ENCODE measurements at places on chromosomes 7 and 10.
A peak's percentile ranks its signal among the peaks of the same experiment; 100 is the strongest.

GRCh38 chr7:84368122-84368521, 173.5 kb upstream of the SEMA3A start:
- no peak for DNase-seq

- DNase-seq: no peak
Measured at GRCh38 chr7:124399941-124400340, 365.7 kb downstream of the GPR37 start.

DNA sequence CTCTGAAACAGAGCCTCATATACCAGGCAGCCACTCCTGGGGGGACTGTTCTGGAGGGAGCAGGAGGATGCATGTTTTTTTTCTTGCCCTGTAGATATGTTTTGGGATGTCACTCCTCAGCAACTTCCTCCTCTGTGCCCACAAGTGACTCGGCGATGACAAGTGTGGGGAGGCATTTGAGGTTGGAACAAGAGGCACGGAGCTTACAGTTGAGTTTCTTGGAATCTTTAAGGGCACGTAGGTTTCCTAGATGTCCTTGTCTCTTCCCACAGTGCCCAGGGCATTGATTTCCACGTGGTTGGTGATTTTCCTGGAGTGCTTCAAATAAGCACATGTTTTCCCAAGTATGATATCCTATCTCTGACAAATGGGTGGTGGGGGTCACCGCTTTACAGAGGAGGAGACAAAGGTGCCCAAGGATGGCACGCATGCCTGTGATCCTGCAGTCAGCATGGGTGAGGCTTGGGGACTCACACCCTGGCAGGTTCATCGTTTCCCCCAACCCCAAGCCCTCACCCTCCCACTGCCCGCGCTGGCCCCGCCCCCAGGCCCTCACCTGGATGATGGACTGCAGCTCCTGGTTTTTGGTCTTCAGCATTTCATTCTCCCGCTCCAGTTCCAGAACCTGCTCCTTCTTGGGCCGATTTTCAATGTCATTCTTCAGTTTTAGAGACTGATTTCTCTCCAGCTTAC, 95.2 kb upstream of the GNA12 start:
- no peak for DNase-seq

- DNase-seq: no peak
Measured at GRCh38 chr7:151711906-151712809, 164.8 kb downstream of the PRKAG2 start.

GRCh38 chr7:5143935-5144903, 45.8 kb upstream of the WIPI2 start:
- DNase-seq: peak; percentile 13

DNA sequence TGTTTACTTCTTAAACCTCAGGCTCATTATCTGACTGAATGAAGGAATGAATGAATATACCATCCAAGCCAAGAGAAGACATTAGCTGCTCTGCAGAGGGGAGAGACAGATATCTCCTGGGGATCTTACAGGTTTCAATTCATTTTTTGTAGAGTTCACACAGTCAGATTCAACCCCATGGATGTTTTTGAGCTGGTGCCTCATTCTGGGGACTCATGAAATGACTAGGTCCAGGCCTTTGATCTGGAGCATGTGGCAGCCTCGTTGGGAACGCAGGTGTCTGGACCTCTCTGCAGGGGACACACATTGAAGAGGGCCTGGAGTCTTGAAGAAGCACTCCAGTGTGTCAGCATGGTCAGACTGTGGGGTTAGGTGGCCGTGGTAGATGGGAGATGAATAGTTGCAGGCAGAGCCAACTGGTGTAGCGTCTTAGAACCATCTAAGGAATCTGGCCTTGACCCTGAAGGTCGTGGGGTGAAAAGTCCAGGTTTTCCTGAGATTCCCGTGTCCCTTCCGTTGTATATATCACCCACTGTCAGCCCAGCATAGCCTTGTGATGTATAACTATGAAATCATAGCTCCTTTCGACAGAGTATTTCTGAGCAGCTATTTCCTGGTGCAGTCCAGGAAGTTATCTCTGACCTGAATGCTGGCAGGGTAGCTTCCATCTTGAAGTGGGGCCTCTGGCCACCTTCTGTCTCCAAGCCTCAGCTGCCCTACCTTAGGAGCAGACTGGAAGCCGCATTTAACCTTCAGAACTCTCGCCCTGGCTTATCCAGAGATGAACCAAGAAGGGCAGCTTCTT, 22.3 kb downstream of the BTBD16 start:
- DNase-seq: no peak

DNA sequence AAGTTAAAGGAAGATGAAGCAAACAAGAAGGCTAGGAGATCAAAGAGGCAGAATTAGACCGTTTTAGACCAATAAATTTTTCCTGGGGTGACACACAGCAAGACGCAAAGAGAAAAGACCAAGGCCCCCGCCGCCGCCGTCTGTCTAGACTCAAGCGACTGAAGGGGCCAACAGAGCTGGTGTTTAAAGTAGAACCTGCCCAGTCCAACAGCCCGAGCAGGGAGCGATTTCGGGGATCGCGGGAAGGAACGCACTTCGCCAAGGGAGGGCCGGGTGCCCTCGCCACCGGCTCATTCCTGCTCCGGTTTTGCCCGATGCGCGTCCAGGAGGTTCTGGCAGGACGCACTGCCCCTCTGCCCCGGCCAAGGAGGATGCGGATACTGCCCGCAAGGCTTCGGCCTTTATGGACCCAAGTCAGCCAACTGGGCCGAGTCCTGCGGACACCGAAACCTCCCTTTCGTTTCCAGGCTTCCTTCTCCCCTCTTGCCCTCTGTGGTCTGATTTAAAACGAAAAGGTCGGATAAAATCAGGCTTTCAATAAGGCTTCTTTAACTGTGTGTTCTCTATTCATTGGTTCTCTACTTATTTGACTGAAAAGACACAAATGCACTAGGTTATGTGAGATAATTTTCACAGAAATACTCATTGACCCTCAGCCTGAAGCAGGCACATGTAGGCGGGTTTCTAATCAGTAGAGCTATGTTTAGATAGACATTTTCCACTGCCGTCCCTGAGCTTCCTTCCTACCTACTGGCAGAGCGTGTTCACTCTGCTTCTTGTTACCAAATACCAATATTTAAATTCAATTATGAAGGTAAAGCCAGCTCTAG, 2.2 kb upstream of the HOXA7 start:
- DNase-seq: no peak

DNA sequence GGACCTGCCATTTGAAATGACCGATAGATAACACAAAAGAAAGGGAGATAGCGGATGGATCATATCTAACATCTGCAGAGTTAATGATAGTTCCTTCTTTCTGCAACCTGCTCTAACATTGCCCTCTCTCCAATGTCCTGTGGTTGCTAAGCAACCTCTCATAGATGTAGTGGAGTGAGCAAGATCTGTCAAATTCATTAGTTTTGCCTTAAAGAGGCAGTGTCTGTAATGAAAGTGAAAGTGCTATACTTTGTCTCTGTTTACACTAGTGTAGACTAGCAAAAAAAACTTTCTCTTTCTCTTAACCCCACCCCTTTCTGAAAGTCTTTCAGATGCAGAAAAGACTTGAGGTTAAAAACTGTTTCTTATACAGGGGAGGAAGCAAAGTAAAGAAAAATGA, 1196.9 kb downstream of the SORCS3 start:
- no peak for DNase-seq

DNA sequence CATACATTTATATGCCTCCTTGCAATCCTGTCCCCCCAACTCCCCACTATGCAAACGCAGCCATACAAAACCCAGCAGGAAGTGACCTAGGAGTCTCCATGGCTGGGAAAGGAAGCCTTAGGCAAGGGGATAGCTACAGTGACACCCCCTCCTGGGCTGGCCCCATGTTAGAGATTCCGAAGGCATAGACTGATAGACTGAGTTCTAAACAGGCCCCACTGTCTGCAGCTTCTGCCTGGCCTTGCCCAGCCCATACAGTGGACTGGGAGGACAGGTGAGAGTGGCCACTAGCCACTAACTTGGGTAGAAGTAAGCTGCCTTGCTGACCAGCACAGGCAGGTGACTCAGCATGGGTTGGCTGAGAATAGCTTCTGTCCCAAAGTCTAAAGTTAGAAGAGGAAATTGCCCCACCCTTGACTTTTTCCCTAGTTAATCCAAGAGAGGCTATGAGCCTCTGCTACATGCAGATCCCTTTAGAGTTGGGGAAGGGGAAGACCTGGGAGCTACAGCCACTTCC, 106.3 kb downstream of the C10orf105 start:
- DNase-seq: no peak

DNA sequence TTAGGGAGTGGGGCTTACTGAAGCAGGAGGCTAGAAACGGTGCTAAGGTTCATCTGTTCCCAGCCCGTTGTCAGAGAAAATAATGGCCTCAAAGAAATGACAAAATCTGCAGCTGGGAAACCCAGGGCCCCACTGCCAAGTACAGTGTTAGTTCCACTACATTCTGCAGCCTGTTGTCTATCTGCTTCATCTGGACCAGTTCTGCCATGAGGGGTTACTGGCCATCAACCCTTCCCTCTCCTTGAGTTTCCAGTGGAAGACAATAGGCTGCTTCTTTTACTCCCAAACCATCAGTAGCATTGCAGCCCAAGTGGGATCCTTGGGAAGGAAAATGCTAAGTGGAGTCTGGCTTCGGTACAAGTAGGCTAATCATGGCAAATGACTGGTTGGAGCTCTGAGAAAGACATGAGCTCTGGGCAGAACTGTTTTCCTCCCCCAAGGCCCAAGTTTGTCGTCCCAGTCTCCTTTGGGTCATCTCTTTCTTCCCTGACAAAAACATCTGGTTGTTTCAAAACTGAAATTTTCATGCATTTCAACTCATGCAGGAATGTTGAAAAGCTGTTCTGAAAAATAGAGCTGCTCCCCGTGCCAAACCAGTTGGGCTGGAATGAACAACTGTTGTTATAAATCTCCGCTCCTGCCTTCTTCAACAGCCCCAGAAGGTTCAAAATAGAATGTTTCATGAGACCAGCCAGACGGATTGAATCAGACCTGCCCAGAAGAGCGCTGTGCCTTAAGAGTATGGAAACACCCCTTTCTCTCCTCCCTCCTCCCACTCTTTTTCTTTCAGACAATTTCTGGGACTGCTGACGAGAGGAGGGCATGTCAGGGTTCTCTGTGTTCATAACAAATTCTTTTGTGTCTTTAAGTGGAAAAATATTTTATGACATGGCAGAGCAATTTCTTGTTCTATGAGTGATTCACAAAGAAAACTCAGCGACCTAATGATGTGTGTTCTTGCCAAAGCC, 116.6 kb downstream of the RAB18 start:
- DNase-seq: no peak

DNA sequence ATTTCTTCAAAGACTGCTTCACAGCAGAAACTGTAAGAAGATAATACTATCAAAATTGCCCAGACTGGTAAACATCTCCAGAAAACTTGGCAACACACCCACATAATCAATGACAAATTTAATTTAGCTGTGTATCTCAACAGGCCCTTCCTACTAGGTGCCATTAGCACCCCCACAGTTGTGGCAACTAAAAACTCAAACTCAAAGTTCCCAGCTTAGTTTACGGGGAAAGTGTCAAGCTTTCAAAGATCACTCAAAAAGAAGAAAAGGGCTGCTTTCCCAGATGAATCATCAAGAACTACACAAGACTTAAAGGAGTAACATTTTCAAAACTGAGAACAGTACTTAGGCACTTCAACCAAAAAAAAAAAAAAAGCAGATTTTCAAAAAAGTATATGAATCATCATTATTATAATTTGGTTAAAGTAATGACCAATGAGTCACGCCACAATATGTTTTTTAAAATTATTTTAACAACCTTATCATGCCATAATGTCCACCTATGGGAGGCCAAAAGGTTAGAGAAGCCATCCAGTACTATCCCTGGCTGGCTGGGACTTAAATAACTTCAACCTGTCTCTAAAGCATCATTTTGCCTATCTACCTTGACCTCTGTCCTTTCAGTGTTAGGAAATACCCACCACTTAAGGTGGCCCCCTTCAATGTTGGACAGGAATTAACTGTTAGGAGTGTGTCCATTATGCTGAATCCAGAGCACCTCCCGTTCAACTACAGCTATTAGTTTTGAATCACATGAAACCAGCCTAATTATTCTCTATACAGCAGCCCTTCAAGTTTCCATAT, 90.8 kb downstream of the ZFAND4 start:
- DNase-seq: no peak

DNA sequence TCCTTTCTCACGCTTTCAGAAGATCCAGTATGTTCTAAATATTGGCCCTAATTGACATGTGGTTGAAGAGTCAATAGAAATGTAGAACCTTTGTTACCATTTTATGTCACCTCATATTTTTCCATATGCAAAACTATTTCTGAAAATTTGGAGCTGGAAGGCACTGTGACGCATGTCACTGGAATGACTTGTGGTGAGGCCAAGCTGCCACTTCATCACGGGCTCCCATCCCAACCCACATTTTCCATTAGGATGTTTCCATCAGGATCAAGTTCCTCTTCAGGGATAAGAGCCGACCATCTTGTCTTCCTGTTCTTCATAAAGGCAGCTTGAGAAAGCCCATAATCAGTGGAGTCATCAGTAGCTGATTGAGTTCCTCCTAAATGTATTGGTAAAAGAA, 1241.7 kb downstream of the GATA3 start:
- no peak for DNase-seq

- peak; percentile 25 for DNase-seq
Measured at GRCh38 chr10:86400705-86401587, 34.4 kb upstream of the GRID1 start.

GRCh38 chr10:76544789-76545188, 1092.8 kb downstream of the KCNMA1 start:
- DNase-seq: no peak

DNA sequence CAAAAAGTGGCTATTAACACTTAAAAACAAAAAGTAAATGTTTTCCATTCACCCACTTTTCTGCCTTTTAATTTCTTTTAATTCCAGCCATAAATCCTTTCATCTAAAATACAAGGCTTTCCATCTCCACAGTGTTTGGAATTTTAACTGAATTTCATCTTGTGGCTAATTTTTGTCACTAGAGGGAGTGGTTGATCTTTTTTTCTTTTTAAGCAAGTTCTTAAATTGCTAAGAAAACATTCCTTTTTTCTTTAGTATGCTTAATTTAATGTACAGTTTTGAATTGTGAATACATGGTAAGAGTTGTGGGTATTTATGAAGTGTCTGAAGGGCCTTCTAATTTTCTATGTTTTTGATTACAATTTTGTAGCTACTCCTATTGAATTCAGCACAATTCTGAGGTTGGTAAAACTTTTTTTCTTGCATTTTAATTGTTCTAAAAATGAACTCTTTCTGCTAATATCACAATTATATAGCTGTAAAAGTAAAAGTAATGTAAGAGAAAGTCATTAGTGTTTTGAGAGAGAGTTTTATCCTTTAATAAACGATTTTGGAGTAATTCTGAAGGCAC, 54.9 kb upstream of the ANK3 start:
- DNase-seq: no peak

DNA sequence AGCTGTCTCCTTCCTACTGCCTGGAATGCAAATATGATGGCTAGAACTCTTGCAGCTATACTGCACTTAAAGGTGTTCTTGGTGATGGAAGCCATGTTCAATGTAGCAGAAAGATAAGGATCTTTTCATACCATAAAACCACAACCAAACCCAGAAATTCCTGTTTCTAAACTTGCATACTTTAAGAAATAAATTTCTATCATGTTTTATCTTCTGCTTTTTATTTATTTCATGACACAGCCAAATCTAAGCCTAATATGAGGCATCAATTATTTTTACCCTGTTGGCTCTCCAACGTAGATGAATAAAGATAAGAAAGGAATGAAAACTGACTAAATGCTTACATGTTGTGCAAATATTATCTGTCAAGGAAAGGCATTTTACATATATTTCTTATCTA, 224.1 kb downstream of the DOCK4 start:
- DNase-seq: no peak
